ENCODE measurements at places on chromosomes 4 and X.

DNA sequence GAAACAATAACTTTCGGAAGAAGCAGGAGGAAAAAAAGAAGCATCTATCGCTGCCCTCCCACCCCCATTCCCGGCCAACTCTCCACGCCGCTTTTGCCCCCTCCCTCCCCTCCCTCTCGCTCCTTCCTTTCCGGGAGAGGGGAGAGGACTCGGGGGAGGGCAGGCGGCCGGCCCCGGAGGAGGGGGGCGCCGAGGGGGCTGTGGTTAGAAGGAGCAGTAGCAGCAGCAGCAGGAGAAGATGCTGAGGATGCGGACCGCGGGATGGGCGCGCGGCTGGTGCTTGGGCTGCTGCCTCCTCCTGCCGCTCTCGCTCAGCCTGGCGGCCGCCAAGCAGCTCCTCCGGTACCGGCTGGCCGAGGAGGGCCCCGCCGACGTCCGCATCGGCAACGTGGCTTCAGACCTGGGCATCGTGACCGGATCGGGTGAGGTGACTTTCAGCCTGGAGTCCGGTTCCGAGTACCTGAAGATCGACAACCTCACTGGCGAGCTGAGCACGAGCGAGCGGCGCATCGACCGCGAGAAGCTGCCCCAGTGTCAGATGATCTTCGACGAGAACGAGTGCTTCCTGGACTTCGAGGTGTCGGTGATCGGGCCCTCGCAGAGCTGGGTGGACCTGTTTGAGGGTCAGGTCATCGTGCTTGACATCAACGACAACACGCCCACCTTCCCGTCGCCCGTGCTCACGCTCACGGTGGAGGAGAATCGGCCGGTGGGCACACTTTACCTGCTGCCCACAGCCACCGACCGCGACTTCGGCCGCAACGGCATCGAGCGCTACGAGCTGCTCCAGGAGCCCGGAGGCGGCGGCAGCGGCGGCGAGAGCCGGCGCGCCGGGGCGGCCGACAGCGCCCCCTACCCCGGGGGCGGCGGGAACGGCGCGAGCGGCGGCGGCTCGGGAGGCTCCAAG, 1.3 kb downstream of the PCDH7 start:
- no peak for DNase-seq

- DNase-seq: no peak
Measured at GRCh38 chr4:84796394-84796793, 170.1 kb downstream of the WDFY3 start.

- DNase-seq: no peak
Measured at GRCh38 chrX:24133312-24133711, 16.2 kb upstream of the ZFX start.

GRCh38 chr4:136505020-136505419, 1027.3 kb downstream of the PCDH18 start:
- DNase-seq: no peak

DNA sequence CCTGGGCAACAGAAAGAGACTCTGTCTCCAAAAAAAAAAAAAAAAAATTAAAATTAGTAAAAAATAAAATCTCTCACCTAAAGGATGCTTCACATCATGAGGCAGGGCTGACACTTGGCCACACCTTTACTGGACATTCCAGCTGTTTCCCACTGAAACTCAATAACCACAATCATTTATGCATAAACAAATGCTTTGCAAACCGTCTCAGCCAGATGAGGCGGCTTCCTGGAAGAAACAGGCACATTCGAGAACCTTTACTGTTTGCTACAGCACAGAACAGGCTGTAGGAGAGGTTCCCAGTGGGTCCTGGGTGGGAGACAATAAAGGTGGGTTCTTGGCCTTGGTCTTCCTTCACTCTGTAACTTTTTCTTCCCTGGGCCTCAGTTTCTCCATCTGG, 10.9 kb upstream of the TBC1D14 start:
- DNase-seq: no peak

DNA sequence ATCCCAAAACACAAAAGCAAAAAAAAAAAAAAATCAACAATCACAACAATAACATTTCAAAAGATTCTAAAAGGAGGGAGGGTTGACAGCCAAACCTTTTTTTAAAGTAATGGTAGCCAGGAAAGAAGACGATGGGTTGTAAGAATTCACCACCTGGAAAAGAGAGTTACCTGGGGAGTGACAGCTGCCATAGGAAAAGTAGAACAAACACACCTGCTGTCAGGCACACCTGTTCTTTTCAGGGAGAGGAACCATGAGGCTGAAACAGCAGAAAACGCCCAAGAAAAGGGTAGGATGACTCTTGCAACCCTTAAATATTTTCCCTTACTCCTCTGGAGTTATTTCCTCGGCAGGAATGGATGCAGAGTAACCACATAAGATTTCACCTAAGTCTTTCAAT, 388.4 kb upstream of the TEX13C start:
- no peak for DNase-seq

DNA sequence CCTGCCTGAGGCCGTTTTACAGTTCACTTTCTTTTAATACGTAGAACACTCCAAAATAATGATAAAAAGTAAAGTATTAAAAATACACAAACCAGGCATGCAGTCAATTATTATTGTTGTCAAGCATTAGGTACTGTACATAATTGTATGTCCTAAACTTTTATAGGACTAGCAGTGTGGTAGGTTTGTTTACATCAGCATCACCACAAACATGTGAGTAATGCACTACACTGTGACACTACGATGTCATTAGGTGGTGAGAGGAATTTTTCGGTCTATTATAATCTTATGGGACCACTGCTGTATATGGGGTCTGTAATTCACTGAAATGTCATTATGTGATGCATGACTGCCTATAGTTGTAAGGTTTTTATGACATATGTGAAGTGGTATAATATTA, 149.5 kb upstream of the SH3RF1 start:
- DNase-seq: no peak

GRCh38 chrX:154458954-154459778, 1.1 kb downstream of the PLXNA3 start:
- DNase-seq: peak; percentile 34

GRCh38 chrX:150348365-150348764, 14.8 kb upstream of the MAMLD1 start:
- no peak for DNase-seq

DNA sequence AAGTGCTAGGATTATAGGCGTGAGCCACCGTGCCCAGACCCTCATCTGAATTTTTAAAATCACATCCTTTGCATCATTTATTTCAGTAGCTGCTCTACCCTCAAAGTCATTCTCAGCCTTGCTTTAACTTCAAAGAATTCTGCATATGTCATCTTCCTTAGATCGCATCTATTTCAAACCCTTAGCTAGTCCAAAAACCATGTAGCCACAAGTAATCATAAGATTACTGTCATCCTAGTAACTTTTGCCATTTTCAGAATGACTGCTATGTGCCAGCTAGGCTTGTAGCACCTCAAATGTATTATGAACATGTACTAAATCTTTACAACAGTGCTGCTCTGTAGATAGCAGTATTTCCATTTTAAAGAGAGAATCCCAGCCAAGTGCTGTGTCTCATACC, 45.5 kb upstream of the KLF3 start:
- no peak for DNase-seq

GRCh38 chrX:106710771-106711170, 15.7 kb upstream of the RNF128 start:
- DNase-seq: no peak

GRCh38 chr4:19614171-19614570, 637.5 kb upstream of the SLIT2 start:
- DNase-seq: no peak

DNA sequence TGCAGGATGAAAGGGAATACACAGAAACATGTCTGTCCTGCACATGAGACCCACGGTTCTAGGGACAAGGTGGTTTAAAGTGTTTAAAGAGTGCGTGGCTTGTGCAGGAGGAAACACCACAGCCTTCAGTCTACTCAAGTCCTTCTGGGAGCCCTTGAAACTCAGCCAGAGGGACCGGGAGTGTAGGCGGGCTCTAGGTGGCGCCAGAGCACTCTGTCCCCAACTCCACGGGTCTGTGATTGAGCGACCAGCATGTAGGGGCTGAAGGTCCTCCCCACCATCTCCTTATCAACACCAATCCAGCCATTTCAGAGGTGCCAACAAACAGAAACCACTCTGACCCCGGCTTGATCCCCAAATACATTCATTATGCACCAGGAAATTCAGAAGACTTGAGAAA, 82.0 kb upstream of the CLDN34 start:
- DNase-seq: peak; percentile 69

Measured in activated CD4-positive, alpha-beta memory T cell treated with anti-CD3 and anti-CD28 coated beads for 36 hours (primary cell).